ENCODE measurements at places on chromosomes 16 and 17.

DNA sequence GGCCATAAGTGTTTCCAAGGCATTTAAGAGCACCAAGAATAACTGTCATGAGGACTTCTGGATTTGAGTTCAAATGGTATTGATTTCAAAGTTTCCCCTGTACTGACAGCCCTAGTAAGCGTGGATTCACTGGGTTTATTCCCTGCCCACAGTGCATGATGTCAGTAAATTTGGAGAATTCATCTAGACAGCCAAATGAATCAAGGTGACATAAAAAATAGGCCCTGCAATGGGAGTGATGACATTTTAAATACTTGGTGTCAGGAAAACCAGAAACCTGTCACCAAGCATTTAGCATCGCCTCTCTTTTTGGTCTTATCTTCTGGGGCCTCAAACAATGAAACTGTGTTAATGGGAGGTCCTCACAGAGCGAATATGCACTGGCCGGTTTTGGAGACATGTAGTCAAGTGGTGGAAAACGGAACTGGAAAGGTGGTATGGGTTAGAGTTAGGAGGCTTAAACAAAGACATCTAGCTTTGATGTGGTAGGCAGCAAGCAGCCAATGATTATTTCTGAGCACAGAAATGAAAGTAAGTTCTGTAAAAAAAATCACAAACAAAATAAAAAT, 29.1 kb downstream of the COG4 start:
- no peak for DNase-seq

DNA sequence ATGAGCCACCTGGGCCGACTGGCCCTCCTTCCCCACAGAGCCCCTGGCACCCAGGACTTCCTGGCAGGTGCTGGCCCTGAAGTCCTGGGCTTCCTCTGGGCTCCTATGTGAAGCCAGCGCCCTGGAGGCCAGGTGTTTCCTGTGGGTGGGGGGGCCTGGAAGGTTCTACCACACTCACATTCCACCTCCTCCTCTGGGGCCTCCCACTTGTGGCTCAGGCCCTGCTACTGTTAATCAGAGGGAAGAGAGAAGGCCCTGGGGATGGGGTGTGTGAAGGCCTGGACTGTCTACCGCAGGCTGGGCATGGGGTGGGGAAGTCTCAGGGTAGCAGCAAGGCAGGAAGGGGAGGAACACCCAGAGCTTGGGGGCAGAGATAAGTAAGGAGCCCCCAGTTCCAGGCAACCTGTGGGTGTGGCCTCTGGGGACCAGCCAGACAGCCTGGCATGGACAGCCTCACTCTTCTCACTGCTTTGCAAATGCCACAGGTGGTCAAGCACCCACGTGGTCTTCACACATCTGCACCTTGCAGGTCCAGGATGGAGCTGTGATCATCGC, 111.9 kb upstream of the TNRC6C start:
- DNase-seq = no peak

DNA sequence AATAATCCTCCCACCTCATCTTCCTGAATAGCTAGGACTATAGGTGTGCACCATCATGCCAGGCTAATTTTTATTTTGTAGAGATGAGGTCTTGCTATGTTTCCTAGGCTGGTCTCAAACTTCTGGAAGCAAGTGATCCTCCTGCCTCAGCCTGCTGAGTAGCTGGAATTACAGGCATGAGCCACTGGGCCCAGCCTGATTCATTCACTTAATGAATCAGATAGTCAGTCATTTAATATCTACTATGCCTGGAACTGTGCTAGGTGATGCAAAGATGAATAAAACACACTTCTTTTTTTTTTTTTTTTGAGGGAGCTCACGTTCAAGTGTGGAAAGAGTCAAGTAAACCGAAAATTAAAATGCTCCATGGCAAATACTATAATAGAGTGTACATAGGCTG, 39.4 kb downstream of the EFCAB13 start:
- DNase-seq = no peak

DNA sequence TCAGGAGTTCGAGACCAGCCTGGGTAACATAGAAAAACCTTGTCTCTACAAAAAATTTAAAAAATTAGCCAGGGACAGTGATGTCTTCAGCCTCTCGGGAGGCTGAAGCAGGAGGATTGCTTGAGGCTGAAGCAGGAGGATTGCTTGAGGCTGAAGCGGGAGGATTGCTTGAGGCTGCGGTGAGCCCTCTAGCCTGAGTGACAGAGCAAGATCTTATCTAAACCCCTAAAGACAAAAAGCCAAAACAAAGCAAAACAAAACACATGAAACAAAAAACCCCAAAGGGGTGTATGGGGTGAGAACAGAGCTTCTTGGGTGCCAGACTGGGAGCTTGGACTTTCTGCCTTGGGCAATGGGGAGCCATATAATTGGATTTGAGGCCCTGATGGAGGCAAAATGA, 2.6 kb downstream of the SPNS3 start:
- no peak for DNase-seq

DNA sequence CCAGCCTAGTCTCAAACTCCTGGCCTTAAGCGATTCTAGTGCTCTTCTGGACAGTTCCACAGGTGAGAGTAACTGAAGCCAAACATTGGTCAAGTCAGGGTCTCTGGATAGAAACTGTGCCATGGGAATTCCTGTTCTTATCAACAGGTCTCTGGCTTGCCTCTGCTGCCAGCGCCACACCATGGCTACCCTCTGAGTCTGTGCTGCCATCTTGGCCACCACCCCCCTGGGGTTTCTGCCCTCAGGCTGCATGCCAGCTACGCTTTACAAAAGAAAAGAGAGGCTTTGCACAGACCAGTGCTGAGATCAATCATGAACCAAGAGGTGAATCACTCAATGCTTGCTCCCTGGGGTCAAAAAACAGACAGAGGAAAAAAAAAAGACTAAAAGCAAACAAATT, 24.4 kb upstream of the CREBBP start:
- no peak for DNase-seq

DNA sequence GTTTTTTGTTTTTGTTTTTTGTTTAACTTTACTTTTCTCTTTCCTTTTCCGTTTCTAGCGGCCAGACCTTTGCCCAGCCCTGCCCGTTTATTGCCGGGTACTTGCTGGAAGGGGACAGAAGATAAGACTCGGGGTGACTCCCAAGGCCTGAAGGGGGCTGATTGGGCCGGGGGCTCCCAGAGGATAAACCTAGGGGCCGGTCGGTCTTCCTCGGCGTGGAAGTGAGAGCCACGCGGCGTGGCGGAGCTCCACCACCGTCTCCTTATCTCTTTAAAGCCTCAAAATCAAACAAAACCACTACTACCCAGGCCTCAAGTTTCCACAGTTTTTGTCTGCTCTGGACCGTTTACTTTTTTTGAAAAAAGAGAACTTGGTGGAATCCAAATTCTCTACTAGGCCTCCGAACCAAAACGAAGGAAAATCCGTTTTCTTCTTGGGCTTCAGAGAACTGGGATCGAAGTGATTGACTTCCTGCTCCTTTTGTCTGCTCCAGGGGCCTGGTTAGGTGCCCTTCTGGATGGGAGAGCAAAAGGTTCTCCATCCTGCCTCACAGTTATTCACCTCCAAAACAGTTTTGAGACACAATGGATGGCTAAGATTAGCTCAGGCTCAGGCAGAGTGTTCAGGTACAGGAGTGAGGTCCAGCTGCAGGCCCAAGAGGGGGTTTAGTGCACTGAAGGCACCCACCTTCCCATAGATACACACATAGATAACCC, 8.5 kb upstream of the HOXB9 start:
- DNase-seq = peak; percentile 35

DNA sequence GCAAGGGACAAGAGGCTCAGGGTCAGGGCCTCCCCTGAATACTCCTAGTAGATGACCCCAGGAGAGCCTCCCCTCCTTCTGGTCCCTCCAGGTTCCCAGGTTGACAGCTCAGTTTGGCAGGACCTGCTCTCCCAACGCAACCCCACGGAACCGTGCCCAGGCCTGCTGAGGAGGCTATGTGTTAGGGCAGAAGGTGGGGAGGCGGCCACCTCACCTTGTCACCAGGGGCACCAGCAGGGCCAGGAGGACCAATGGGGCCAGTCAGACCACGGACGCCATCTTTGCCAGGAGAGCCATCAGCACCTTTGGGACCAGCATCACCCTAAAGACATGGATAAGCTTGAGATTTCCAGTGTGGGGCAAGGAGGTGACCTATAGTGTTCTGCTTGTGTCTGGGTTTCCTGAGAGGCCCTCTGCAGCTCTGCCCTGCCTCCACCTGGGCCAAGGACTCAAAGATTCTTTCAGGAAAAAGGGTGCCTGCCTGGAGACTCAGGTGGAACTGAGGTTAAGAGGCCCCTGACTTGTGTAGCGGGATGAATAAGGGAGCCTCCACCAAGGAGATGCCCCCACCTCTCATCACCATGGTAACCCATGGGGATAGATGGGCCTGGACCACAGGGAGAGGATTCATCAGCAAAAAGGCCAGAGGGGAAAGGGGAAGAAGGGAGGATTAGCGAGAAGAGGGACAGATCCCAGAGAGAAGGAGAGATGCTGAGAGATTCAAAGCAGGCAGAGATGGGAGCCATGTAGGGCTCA, 10.7 kb downstream of the COL1A1 start:
- DNase-seq = no peak
